ENCODE measurements at places on chromosomes 11 and 22. TPM values are rescaled to one million over a fixed set of nuclear protein-coding genes. Genes with fewer than 3 reads are reported as not detected.
A peak's percentile ranks its signal among the peaks of the same experiment; 100 is the strongest.

TNNT3 gene
- 4.4 TPM for total RNA-seq

IRAG1 gene
- total RNA-seq: 22.2 TPM

SNX32 gene
- 4.1 TPM for total RNA-seq

MYRF gene
- 0.47 TPM for total RNA-seq

ENTHD1 gene
- not detected for total RNA-seq

TNNI2 gene
- total RNA-seq: 1.0 TPM

ACR gene
- not detected for total RNA-seq

KRTAP5-2 gene
- not detected for total RNA-seq

TRAPPC4 gene
- total RNA-seq: 75.3 TPM

CYP2D6 gene
- 1.4 TPM for total RNA-seq

TMEM121B gene
- total RNA-seq: 0.48 TPM

OR10A4 gene
- total RNA-seq: not detected

- peak; percentile 77 for DNase-seq
These were observed 862.5 kb downstream of the TBC1D22A start for GRCh38 chr22:47625013-47625385.

DNA sequence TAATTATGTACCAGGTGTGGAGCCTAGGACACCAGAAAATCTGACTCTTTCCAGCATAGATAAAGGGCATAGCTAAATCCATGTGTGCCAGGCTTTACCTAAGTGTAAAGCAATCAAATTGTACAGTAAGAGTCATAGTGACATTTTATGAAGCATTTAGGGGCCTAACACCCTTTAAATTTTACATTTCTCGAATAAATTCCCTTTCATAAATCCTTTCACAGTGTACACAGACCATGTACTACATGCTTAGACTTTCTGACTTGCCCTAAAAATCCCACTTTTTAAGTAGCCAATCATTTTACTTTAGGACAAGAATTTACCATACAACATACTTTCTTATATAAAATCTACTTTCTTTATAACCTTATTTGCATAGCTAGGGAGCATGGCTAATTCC is 727.6 kb upstream of the LUZP2 start:
- DNase-seq: no peak

GRCh38 chr11:65853246-65853979 is 4.6 kb downstream of the CFL1 start:
- DNase-seq: no peak

DNA sequence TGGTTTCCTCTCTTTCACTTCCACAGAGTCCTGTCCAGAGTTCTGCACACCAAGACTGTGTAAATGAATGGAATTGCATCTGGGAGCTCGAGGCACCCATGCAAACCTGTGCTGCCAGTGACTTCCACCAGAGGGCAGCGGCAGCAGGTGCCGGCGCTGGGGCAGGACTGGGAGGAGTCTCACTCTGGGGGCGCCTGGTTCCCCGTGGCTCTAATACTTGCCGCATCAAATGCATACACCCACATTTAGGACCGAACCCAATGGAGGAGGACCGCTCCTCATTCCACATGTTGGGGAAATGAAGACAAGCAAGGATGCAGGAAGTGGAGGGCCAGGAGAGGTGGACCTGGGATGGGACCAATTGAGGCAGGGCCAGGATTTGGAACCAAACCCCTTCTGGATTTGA is 1.1 kb upstream of the CD6 start:
- DNase-seq: no peak

DNA sequence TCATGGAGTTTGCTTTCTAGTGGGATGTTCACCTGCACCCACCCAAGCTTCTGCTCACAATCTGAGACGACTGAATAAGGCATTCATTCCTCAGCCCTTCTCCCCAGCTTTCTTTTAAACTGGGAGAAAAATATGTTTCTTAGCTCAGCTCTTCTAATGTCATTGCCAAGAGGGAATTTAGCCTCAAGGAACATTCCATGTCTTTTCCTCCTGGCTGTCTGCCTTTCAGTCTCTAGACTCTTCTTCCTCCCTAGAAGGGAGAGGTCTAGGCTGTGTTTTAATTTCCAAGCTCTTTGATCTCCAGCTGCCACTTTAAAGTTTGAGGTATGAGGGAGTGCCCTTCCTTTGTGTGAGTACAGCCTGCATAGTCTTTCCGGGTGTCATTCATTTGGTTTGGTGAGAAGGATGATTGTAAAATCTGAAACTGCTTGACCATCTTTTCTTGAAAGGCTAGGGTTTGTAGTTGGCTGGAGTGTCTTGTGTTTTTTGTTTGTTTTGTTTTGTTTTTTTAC is 11.7 kb upstream of the HTATIP2 start:
- no peak for DNase-seq

GRCh38 chr11:58024601-58025091 is 965 bp downstream of the OR9Q1 start:
- DNase-seq: no peak

DNA sequence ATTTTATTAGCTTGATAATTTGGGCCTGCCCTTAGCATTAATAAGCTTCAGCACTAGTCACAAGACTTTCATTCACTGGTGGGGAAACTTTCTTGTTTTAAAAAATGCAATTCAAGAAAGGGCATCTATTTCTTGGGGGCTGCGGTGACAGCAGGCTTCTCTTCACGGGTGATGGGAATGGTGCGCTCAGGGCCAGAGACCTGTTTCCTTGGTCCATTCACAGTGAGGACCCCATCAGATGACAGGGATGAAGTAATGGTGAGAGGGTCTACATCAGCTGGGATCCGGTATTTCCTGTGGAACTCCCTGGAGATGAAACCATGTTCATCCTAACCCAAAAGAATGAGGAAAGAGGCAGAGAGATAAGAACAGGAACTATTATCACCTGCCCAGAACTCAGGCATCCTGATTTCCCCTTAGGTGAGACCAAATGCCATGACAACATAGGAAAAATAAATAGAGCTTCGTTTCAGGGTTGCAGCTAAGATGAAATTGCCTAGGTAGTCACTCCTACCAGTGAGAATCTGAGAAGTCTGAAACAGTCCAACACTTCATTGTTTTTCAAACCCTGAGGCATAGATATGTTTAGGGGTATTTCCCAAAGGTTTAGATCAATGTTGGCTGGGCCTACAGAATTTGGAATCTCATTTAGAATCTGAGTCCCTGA is 2.8 kb downstream of the CRYAB start:
- DNase-seq: no peak

GRCh38 chr22:42473484-42474193 is 41.4 kb upstream of the NFAM1 start:
- DNase-seq: no peak

DNA sequence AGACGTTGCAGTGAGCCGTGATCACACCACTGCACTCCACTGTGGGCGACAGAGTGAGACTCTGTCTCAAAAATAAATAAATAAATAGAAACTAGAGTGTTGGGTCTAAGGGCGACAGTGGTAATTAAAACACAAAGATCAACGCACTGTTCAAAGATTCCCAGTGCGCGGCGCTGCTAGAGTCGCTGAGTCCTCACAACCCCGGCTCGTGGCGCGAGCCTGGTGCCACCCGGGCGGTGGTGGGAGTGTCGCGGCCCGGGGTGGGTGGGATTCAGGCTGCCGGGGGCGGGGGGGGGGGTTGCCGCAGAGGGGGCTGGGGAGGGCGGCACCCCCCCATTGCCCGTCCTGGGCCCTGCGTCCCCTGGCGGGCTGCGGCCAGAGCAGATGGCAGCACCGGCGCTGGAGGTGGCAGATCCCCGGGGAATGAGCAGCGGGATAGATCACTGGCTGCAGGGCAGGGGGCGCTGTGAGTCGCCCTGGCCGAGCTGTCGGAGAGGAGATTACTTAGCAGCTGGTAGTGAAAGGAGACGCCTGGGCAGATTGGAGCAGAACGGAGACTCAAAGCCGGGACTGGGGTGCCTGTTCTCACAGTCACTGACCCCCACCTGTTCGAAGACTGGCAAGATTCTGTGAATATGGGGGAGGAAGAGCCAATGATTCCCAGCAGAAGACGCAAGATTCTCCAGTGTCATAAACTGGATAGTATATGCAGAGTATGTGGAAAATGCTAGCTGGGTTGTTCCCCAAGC is 30.2 kb upstream of the APOBEC3A start:
- DNase-seq: peak; percentile 85

GRCh38 chr11:102534261-102534872 is 3.8 kb upstream of the MMP7 start:
- no peak for DNase-seq

DNA sequence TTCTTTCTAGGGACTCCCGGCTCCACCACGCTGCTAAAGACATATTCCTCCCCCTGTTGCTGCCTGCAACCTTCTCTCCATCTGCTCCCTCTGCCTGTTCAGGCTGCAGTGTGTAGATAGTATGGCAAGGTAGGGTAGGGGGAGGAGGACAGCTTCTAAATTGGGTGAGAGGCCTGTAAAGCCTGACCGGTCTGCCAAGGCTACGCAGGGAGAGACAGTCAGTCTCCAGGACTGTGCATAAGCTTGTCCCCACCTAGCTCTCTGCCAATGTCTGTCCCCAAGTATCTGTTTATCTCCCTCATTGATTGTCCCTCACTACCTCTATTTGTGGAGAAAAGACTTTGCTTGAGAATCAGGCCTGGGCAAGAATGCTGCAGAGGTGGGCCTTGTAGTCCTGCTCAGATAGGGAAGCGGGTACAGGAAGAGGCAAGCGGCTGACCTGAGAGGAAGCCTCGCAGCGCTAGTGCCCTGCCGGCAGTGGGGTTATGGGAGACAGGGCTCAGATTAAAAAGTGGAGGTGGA is 871 bp upstream of the SEZ6L start:
- peak; percentile 68 for DNase-seq

DNA sequence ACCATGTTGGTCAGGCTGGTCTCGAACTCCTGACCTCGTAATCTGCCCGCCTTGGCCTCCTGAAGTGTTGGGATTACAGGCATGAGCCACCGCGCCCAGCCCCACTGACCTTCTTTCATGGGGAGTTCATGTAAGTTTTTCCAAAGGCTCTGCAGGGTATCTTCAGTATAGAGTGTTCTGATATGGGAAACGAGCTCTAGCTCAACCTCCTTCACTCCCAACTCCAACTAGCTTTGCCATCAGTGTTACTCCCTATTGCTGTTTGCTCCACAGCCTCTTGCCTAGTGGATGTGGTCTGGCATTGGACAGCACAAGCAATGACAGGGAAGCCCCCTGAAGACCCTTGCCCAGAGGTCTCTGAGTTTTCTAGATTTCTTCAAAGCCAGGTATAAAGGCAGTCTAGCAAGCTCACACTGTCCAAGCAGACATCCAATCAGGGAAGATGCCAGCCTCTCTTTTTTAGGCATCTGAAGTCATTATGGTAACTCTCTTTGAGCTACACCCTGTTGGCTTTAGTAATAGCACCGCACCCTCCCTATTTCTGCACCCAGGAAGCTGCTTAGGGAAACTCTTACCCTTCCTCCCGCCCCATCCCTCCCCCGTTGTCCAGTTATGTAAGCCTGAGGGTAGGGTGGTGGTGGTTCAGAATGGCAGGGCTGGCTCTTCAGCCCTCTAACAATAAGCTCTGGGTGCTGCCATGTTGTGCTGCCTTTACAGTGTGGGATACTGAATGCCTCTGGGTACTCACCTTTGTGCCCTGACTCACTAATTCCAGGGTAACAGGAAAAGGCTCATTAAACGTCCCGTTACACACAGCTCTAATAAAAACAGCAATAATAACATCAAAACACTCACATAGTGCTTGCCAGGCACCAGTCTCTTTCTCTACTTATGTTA is 41.4 kb upstream of the CLDN5 start:
- no peak for DNase-seq

DNA sequence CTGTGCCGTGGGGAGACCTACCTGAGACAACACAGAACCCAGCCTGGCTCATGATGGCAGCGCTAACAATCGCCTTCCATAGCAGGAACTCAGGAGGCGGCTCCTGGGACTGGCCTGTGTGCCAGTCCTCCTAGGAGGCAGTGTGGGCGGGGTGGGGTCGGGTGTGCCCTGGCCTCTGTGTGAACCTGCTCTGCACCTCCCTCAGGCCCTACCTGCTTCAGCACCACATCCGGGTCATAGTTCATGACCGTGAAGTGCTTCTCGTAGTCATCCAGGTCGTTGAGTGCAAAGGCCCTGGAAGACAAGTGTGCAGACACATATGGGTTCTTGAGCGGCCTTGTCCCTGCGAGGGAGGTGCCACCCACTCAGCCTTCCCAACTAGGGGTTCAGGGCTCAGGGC is 15.3 kb downstream of the TTLL12 start:
- DNase-seq: no peak

GRCh38 chr11:19244084-19244483 is 3.3 kb upstream of the E2F8 start:
- no peak for DNase-seq

- DNase-seq: no peak
These were observed 98.4 kb downstream of the CCDC83 start for GRCh38 chr11:85953491-85954143.

GRCh38 chr11:31340903-31341572 is 28.5 kb downstream of the DCDC1 start:
- DNase-seq: no peak

DNA sequence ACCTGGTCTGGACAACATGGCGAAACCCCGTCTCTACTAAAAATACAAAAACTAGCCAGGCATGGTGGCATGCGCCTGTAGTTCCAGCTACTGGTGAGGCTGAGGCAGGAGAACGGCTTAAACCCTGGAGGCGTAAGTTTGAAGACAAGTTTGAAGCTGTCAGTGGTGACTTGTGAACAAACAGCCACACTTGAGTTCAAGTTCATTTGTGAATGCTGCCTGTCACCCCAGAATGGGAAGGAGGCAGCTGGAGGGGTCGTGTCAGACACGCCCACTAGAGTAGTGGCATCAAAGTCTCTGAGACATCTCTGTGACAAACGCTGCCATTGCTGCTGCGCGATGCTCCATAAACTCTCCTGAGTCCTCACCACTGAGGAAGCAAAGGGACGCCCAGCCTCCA is 74.2 kb downstream of the DGCR2 start:
- no peak for DNase-seq

DNA sequence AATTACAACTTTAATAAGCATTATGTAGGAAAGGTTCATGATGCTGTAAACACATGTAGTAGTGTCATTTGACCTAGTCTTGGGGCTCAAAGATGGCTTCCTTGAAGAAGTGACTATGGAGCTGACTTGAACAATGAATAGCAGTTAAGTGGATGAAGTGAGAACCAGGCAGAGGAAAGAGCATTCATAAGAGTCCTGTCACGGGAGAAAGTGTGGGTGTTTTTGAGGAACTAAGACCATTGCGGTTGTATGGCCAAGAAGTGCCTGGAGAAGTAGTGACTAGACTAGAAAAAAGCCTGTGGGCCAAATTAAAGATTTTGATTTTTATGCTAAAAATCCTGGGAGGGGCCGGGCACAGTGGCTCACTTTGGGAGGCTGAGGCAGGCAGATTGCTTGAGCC is 7.2 kb upstream of the IL18BP start:
- no peak for DNase-seq

DNA sequence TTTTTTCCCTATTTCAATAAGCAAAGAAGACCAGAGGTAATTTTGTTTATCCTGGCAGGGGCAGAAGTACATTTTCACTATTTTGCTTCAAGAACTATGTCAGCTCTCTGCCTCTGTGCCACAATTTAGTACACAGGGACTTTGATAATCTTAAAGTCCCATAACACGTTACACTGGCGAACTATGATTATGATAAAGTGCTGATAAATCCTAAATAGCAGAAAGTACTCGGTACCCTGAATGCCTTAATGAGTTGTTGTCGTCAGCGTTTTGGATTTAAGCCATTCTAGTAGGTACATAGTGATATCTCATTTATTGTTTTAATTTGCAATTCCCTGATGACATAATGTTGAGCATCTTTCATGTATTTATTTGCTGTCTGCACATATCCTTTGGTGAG is 16.6 kb upstream of the PHOX2A start:
- DNase-seq: no peak

GRCh38 chr11:46351606-46352005 is 4.3 kb downstream of the DGKZ start:
- no peak for DNase-seq

GRCh38 chr11:126793596-126793995 is 207.0 kb downstream of the KIRREL3 start:
- no peak for DNase-seq
